ENCODE measurements at places on chromosomes 7 and 10.

GRCh38 chr7:66682350-66683093 is 53.8 kb downstream of the KCTD7 start:
- no peak for DNase-seq

DNA sequence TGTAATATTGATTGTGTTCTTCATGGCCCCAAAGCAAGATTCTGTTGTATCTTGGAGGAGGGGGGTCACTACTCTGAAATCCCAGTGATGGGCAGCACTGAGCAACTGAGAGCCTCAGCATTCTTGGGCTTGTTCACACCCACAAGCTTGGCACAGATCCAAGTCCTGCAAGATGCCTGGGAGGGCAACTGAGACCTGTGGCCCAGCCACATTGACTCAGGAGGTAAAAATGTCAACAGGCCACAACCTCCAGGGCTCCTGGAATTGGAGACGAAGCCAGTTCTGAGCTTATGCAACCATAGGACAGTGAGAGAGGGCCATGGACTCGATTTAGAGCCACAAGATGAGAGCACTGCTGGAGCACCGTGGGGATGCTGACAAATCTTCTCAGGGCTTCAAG is 3.1 kb upstream of the DOCK1 start:
- no peak for DNase-seq

- no peak for DNase-seq
Measured at GRCh38 chr10:107616031-107616430, 451.5 kb upstream of the SORCS1 start.

DNA sequence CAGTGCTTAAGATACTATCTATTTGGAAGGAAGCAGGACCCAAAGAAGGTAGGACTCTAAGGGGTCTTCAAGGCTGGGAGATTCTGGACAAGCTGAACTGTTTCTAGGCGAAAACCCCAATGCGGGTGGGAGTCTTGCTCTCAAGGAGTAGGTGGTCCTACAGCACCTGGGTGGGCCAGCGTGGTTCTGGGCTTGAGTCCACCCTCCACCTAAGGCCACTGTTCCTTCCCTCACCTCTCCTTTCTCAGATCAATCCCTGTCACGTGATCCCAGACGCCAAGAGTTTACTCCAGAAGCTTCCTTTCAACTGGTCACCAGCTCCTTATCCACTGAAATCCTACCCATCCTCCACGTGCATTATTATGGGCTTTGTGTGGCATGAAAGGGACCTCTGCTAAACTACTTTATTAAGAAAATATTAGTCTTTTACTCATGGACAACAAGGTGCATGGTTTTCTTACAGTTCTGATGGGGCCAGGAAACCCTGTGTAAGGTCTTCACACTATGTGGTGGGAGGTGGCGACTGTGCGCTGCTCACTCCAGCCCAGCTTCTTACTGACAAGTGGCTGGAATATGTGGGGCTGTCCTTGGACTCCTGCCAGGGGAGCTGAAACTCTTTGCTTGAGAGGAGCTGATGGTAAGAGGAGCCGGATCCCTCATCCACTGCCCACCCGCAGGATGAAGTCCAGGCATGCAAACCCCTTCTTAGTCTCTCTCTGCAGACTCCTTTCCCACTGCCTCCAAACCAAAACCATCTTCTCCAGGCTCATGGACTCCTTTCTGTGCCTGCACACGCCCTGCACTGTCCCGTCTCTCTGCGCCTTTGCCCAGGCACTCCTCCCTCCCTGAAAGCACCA is 1.6 kb downstream of the ZNF746 start:
- no peak for DNase-seq

DNA sequence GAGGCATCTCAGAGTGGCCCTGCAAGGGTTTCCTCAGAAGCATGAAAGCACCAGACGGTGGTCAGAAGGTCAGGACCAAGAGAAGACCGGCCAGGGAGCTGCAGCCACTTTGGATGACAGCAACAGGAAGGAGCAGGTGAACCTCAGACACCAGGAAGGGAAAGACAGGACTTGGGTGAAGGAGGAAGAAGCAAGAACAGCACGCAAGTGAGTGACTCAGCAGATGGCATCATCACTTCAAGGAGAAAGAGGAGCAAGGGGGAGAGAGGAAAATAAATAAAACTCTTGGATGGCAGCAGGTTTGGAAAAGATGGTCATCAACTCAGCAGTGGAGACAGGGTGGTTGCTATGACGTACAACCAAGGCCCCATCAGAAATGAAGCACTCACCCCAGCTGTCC is 31.6 kb downstream of the NCAPG2 start:
- DNase-seq = no peak

GRCh38 chr10:106652279-106652678 is 512.2 kb downstream of the SORCS1 start:
- DNase-seq = no peak

Data from stimulated activated CD8-positive, alpha-beta memory T cell treated with anti-CD3 and anti-CD28 coated beads, Interleukin-7, amount 100 ng/mL, for 1 hour (primary cell).